ENCODE measurements at places on chromosomes 2 and 18. TPM values are rescaled to one million over a fixed set of nuclear protein-coding genes. Genes with fewer than 3 reads are reported as not detected.

Gene SPATA3
- total RNA-seq = not detected

Gene CCDC121
- 3.7 TPM for total RNA-seq

Gene SIX2
- 2.5 TPM for total RNA-seq

Gene CDH20
- total RNA-seq = not detected

Gene MOGAT1
- not detected for total RNA-seq

Gene ANKRD30BL
- total RNA-seq = not detected

Gene FEV
- total RNA-seq = not detected

Gene FSHR
- total RNA-seq = not detected

Gene RUFY4
- not detected for total RNA-seq

Gene ALPI
- total RNA-seq = not detected

Gene RGPD3
- total RNA-seq = 0.16 TPM

Gene DPYSL5
- 3.7 TPM for total RNA-seq

Gene ABHD1
- 0.50 TPM for total RNA-seq

Gene USP40
- 21.0 TPM for total RNA-seq

Gene FOXD4L1
- 0.09 TPM for total RNA-seq

Gene LRRFIP1
- total RNA-seq = 85.8 TPM

Gene ACTG2
- 0.18 TPM for total RNA-seq

Gene IL18RAP
- not detected for total RNA-seq

Gene XIRP2
- not detected for total RNA-seq
